ENCODE measurements at places on chromosomes 4 and X.

DNA sequence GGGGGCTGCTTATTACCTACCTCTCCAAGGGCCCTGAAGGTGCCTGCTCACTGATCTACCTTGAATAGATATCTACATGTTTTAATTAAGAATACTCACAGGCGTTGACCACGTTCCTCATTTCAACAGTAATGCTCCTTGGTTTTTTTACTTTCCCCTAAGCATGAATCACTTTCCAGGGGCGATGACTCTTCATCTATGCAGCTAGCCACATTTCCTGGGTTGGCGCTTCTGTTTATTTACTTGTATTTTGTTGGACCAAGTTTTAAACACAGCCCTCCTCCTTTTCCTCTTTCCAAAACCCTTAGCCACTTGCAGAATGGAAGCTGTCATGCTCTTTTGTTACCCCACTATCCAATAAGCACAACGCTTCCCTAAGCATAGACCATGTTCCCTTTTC is 50.8 kb downstream of the CBLL2 start:
- no peak for DNase-seq

GRCh38 chr4:51906167-51906958 is 63.4 kb downstream of the DCUN1D4 start:
- DNase-seq = no peak

GRCh38 chrX:41025926-41026701 is 59.1 kb upstream of the USP9X start:
- no peak for DNase-seq

GRCh38 chr4:86706923-86707597 is 112.9 kb downstream of the PTPN13 start:
- DNase-seq = no peak

- no peak for DNase-seq
Measured at GRCh38 chr4:2741626-2742025, 14.5 kb downstream of the TNIP2 start.

- DNase-seq = no peak
Measured at GRCh38 chrX:75623535-75623934, 100.7 kb upstream of the ZDHHC15 start.

GRCh38 chr4:38692421-38692820 is 28.4 kb downstream of the KLF3 start:
- no peak for DNase-seq

- DNase-seq = no peak
Measured at GRCh38 chrX:109997786-109998452, 5.0 kb upstream of the TMEM164 start.

DNA sequence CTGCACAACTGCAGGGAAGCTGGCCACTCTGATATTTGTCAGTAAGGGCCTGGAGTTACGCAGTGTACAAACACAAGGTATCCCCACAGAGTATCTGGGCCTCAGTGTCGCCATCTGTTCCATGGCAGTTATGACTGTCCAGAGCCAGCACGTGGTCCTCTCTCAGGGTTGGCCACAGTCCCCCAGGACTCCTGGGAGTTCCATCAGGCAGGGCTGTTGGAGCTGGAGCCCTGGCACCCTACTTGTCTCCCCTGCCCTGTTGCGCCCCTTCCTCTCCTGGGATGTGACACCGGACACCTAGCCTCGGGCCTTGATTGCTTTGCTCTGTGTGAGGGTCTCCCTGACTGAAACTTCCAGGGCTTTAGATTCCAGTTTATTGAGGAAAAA is 8.4 kb downstream of the HTRA3 start:
- DNase-seq = no peak

DNA sequence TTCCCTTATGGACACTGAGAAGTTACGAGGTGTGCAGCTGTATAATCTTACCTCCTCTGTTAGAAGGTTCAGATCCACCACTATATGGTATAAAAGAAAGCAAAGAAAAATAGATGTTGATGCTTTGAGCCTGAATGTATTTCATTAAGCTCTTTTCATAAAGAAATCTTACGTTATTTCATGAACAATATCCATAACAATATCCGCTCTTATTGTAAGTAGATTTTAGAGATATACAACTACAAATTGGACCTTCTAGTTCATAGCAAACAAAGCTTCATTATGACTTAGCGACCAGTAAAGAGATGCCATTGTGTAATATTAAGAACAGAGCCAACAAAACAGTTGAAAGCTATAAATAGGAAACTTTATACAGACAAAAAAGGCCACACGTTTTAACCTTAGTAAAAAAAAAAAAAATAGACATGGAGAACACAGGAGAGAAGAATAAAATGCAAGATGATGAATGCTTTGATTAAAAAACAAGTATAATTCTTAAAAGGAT is 203.6 kb downstream of the PDGFC start:
- no peak for DNase-seq

DNA sequence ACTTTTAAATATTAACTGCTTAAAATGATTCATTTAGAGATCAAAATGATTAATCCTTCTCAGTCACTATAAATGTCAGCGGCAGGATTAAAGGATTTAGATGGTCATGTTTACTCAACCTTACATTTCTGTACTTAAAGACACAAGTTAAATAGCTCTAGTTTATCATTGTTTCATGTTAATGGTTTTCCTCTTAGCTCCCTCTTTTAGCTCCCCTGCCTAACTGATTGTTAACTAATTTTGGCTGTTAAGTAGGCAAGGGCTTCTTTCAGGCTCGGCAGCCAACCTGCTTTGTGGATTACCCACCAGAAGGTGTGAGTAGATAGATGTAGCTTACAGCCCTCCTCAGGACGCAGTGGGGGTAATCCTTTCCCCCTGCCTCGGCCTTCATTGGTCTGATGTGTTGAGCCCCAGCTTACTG is 96.0 kb downstream of the TENM3 start:
- DNase-seq = no peak

GRCh38 chr4:135238940-135239339 is 1037.4 kb upstream of the PABPC4L start:
- no peak for DNase-seq

All from stimulated activated CD4-positive, alpha-beta T cell treated with anti-CD3 and anti-CD28 coated beads, Interleukin-15, amount 100 ng/mL, for 48 hours (primary cell).